ENCODE measurements at places on chromosomes 7 and 10.

- no peak for DNase-seq
These were observed 1.4 kb upstream of the RBP3 start for GRCh38 chr10:47346581-47347302.

GRCh38 chr10:25017154-25017590 lies 760 bp downstream of the THNSL1 start:
- peak; percentile 4 for DNase-seq

DNA sequence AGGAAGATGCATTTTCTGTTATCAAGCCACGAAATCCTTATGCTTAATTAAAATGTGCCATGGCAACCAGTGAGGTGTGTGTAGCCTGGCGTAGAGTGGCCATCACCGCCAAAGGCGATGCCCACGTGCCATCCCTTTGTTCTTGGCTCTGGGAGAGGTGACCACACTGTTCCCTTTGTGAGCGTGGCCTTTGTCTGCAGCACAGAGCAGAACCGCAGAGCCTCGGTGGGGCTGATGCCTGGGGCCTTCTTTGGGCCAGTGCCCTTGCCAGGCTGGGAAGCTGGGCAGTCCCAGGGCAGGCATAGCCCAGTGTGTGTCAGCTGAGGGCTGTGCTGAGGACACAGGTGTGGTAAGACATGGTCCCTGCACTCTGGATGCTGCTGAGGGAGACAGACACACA lies 48.3 kb downstream of the BUB3 start:
- no peak for DNase-seq

GRCh38 chr10:75195035-75195763 lies 15.4 kb upstream of the VDAC2 start:
- no peak for DNase-seq

GRCh38 chr10:25047591-25048301 lies 31.3 kb downstream of the THNSL1 start:
- DNase-seq = no peak

GRCh38 chr10:35025916-35026315 lies 64.2 kb downstream of the CUL2 start:
- no peak for DNase-seq

DNA sequence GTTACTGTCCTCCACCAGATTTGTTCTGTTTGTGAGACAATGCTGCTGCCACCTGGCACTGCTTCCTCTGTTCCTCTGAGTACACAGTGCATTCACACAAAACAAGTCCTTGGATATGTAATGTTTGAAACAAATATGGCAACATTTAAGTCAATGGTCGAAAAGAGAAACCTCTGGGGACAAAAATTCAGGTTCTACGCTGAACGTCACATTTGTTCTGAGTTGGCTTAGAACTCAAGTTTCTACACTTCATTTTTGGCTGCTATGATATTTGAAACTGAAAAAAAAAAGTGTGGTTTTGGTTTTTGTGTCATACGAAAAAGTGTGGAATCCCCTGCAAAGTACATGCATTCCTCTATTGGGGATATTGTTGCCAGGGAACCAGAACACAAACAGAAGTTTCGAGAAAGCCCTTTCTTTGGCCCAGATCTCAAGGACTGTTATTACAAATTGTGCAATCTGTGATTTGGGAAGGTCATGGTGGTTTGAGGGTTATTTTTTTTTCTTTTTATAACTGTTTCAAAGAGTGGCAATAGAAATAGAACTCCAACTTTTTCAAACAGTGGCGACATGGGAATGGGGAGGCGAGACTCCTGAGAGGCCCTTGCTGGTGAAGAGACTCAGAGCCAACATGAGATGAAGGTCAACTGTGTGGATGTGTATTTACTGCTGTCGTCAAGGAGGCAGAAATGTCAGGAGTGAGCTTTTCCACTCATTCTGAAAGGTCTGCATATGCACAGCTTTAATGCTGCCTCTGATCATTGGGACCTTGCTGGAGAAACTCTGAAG lies 127.5 kb downstream of the CUBN start:
- DNase-seq = no peak

- no peak for DNase-seq
These were observed 357.4 kb downstream of the ABCA13 start for GRCh38 chr7:48528646-48529045.

DNA sequence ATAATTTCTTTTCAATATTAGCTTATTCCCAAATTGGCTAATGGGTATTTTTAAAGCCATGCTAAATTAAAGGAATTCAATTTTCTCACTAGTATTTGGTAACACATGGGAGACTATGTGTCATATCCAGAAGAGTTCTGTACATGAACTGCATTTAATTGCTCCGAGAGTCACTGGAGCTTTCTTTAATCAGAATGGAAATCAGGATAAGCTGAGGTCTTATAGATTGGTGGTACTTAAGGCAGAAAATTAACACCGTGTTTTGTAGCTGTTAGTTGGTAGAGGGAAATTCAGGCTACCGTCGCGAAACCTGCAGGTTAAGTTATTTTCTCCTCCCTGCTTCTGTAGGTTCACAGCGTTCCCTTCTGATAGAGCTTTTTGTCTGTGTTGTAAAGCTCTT lies at the start of gene WEE2:
Gene WEE2, plus strand, starts transcription at position 3 of the 400 bp plus-strand sequence. CDS start 406 bp downstream, outside the sequence.
- DNase-seq = no peak

DNA sequence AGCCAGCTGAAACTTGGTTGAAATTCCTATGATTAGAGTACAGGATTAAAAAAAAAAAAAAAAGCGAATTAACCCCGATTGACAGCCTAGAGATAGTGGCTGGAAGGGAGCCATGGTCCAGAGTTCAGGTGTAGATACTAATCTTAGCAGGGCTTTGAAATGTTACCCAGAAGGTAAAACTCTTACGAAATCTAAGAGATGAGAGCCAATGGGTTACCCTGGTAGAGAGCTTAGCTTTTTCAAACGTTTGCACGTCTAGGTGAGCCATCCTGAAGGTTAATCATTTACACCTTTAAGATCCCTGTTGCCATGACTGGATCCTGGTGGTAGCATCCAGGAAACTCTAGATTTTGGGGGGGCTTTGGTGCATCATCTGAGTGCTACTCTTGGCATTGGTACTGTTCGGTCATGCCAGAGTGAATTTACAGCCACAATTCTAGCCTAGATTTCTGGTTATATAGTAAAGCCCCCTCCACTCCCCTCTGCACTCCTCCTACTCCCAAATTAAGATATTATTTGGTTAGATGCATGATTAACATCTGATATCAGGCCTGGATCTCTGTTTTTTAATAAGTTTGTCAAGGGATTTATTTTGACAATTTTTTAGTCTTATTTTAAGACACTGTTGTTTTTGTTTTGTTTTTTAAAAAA lies 1.2 kb downstream of the AGFG2 start:
- no peak for DNase-seq

DNA sequence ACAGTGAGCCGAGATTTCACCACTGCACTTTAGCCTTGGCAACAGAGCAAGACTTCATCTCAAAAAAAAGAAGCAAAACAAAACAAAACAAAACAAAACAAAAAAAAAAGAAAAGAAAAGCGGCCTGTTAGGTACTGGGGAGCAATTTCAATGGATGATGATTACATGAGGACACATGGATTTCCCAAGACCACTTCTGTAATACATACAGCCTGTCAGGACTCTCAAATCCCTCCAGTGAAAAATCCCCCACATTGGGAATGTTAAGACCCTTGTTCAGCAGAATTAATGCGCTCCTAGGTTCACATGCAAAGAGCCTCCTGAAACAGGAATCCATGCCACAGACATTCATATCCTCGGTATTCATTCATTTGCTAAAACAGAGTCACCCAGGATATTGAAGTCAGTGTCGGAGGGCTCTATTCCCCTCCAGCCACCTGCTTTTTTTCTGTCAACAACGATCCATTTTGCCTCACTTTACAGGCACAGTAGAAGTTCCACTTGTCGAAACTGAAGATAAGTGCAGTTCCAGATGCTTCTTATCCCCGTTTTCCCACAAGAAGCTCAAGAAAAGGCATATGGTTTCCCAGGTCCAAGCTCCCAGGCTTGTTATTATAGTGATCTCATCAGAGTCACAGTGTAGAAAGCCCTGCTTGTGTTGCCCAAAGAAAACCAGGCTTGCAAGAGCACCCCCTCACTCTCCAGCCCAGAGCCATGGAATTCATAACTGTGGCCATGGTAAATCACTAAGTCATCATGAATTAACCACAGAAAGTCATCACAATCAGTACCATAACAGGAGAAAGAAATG lies 20.2 kb downstream of the SLC16A12 start:
- no peak for DNase-seq
